Ascending aorta (tissue), 2 donors: ENCODE measurements at places on chromosomes 3 and 15.

DNA sequence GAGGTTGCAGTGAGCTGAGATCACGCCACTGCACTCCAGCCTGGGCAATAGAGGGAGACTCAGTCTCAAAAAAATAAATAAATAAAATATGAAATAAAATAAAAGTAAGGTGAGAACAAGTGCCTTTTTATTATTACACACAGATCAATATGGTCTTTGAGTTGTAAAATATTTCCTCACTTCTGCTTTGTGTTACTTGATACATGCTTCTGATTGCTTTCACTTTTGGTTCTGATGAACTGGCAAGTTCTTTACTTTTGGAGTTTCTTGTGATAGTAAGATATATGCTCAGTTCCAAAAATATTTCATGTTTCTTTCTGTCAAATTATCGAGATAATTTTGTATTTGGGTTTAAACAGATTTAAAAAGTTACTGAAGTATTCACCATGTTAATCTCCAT, 16.6 kb upstream of the GYG1 start:
- H3K36me3 ChIP-seq = no peaks in the 10 kb centered on the region
- H3K4me3 ChIP-seq = peak overlapping the region; percentile 43
- peaks cover 35% of the 10 kb centered on the region for H3K4me1 ChIP-seq
- H3K27me3 ChIP-seq = no peaks in the 10 kb centered on the region
- DNase-seq = no peak
- H3K27ac ChIP-seq = peak overlapping the region; percentile 82

DNA sequence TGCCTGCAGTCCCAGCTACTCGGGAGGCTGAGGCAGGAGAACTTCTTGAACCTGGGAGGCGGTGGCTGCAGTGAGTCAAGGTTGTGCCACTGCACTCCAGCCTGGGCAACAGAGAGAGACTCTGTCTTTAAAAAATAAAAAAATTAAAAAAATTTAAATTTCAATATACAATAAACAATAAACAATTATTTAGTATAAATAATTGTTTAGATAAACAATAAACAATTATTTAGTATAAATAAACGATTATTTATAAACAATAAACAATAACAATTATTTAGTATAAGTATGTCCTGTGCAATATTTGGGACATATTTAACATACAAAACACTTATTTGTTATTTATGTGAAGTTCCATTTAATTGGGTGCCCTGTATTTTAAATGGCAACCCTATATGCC, 119.6 kb downstream of the XXYLT1 start:
- no peak overlapping the region for H3K4me3 ChIP-seq
- H3K4me1 ChIP-seq = peaks cover 16% of the 10 kb centered on the region
- H3K36me3 ChIP-seq = no peaks in the 10 kb centered on the region
- no peaks in the 10 kb centered on the region for H3K27me3 ChIP-seq
- peak overlapping the region; percentile 60 for H3K27ac ChIP-seq

DNA sequence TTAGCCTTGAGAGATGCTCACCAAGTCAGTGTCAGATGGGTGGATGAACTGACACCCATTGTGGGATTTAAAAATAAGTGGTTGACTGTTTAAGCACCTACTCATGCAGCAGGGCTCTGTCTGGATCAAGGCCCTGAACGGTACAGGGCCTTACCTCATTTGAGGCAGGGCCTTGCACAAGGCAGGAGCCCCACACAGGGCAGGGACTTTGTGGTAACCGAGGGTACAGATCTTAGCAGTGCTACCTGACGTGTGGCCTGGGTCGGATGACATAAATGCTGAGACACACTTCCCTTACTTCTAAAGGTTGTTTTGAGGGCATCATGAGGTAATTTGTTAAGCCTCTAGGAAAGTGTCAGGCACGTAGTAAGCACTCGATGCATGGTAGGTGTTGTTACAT, 59.5 kb upstream of the PLXNA1 start:
- H3K4me1 ChIP-seq = peaks cover 4% of the 10 kb centered on the region
- H3K4me3 ChIP-seq = no peak overlapping the region
- H3K27me3 ChIP-seq = no peaks in the 10 kb centered on the region
- H3K27ac ChIP-seq = no peak overlapping the region
- H3K36me3 ChIP-seq = no peaks in the 10 kb centered on the region

DNA sequence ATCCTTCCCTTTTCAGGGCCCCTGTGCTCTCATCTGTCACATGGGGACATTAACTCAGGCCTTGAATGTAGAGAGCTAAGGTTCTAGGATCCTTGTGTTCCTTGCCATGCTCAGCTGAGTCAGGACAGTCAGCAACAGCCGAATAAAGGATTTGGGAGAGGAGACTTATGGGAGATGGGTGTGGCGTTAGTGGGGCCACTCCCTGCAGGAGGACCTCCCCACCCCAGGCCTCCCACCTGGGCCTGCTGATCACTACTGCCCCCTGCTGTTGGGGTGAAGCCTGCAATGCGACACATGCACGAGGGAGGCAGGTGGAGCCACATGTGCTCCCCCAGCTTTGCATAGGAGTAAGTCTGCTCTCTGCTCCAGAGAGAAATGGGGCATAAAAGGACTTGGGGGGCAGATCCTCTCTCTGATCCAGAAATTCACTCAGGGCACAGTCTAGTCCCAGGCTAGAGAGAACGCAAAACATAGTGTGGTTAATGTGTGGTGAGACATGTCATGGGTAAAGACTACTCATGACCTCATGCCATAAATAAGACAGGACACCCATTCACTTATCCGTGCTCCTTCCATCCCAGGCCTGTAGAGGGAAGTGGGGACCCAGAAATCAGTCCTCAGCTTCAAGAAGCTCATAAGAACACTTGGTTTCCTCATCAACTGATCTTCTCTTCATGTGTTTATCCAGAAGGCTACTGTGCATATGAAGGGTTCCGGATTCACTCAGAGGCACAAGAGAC, 19.4 kb downstream of the RBP1 start:
- no peak overlapping the region for H3K27ac ChIP-seq
- H3K27me3 ChIP-seq = no peaks in the 10 kb centered on the region
- no peak for DNase-seq

- DNase-seq = no peak
- H3K27me3 ChIP-seq = no peaks in the 10 kb centered on the region
- H3K4me1 ChIP-seq = no peaks in the 10 kb centered on the region
- no peaks in the 10 kb centered on the region for H3K36me3 ChIP-seq
- no peak overlapping the region for H3K4me3 ChIP-seq
These were observed 307.0 kb upstream of the THBS1 start for GRCh38 chr15:39273717-39274411.

GRCh38 chr15:43508991-43509659, 8.3 kb upstream of the MAP1A start:
- no peak for DNase-seq
- H3K4me1 ChIP-seq = peaks cover 14% of the 10 kb centered on the region
- H3K27ac ChIP-seq = no peak overlapping the region
- no peak overlapping the region for H3K4me3 ChIP-seq
- H3K36me3 ChIP-seq = no peaks in the 10 kb centered on the region
- H3K27me3 ChIP-seq = no peaks in the 10 kb centered on the region

- no peak overlapping the region for H3K27ac ChIP-seq
- no peaks in the 10 kb centered on the region for H3K36me3 ChIP-seq
- no peak overlapping the region for H3K4me3 ChIP-seq
- DNase-seq = no peak
These were observed 229.7 kb downstream of the NAALADL2 start for GRCh38 chr3:175088766-175089380.

GRCh38 chr3:14725564-14726440, 50.9 kb downstream of the C3orf20 start:
- H3K27ac ChIP-seq = peak overlapping the region; percentile 19
- no peaks in the 10 kb centered on the region for H3K27me3 ChIP-seq
- no peak overlapping the region for H3K4me3 ChIP-seq
- no peak for DNase-seq
- no peaks in the 10 kb centered on the region for H3K4me1 ChIP-seq

- H3K27ac ChIP-seq = no peak overlapping the region
- H3K27me3 ChIP-seq = no peaks in the 10 kb centered on the region
- DNase-seq = no peak
- no peak overlapping the region for H3K4me3 ChIP-seq
These were observed 32.9 kb downstream of the VGLL4 start for GRCh38 chr3:11610700-11611275.

DNA sequence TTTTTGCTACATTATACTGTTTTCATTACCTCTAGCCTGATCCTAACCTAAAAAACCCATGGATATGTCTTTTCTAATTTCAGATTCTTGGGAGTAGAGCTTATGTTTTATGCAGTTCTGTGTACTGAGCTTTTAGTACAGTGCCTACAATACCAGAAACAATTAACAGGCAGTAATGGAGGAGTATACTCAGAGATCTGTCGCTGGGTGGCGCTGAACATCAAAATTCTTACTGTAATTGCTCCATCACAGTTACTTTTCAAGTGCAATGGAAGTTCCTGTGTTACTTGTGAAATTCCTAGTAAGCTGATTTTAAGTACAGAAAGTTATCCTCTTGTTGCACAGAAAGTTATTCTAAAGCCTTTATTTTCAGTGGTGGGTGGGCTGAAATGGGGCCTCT, 66.9 kb downstream of the RNF13 start:
- no peak overlapping the region for H3K27ac ChIP-seq
- H3K4me1 ChIP-seq = peaks cover 3% of the 10 kb centered on the region
- no peaks in the 10 kb centered on the region for H3K27me3 ChIP-seq
- no peak overlapping the region for H3K4me3 ChIP-seq

- H3K4me3 ChIP-seq = no peak overlapping the region
- H3K27me3 ChIP-seq = no peaks in the 10 kb centered on the region
- DNase-seq = no peak
These were observed 47.5 kb downstream of the HMCES start for GRCh38 chr3:129326138-129326537.

GRCh38 chr3:169304716-169305115, 358.8 kb downstream of the MECOM start:
- H3K4me1 ChIP-seq = no peaks in the 10 kb centered on the region
- no peaks in the 10 kb centered on the region for H3K36me3 ChIP-seq
- no peak overlapping the region for H3K27ac ChIP-seq
- no peak overlapping the region for H3K4me3 ChIP-seq

GRCh38 chr3:7393944-7394605, 533.2 kb downstream of the GRM7 start:
- no peaks in the 10 kb centered on the region for H3K27me3 ChIP-seq
- H3K27ac ChIP-seq = no peak overlapping the region
- H3K36me3 ChIP-seq = no peaks in the 10 kb centered on the region
- no peak for DNase-seq
- no peaks in the 10 kb centered on the region for H3K4me1 ChIP-seq

- no peaks in the 10 kb centered on the region for H3K27me3 ChIP-seq
- DNase-seq = no peak
- H3K27ac ChIP-seq = no peak overlapping the region
- no peaks in the 10 kb centered on the region for H3K36me3 ChIP-seq
- H3K4me1 ChIP-seq = no peaks in the 10 kb centered on the region
These were observed 8.5 kb upstream of the KLHL6 start for GRCh38 chr3:183564046-183564445.

DNA sequence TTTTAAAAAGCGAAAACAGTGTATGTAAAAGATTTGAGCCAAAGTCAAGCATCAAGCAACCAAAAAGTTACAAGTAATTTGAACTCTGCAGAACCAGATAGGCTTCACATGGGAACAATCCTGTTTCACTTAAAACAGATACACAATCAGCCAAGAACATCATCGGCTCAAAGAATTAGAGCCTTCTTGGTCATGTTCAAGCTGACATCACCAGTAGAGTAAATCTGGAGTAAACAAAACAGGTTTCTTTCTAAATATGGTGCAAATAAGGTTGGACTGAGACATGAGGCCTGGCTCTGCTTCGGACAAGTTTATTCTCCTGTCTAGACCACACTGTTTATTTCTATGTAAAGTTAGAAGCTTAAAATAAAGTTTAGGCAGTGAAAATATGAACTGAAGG, 116.0 kb downstream of the GMNC start:
- no peak for DNase-seq
- H3K27me3 ChIP-seq = no peaks in the 10 kb centered on the region
- no peaks in the 10 kb centered on the region for H3K4me1 ChIP-seq
- H3K4me3 ChIP-seq = no peak overlapping the region
- H3K27ac ChIP-seq = no peak overlapping the region
- no peaks in the 10 kb centered on the region for H3K36me3 ChIP-seq

DNA sequence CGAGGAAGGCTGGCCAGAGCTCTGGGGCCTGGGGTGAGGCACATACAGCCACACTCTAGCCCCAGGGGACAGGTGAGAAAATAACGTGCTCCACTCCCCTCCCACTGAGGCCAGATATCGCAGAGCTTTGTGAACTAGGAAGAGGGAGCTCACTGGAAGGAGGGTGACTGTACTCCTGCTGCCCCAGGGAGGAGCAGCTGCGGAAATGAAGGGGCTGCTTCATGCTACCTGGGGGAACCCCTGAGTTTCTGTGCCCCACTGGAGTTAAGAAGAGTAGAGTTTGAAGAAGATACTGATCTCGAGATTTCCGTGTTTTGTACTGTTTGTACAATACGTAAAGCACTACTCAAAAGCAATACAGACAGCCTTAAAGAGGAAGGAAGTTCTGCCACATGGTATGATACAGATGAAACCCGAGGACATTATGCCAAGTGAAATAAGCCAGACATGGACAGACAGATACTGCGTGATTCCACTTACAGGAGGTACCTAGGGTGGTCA, 44.6 kb downstream of the CMTM6 start:
- no peak overlapping the region for H3K4me3 ChIP-seq
- H3K27me3 ChIP-seq = no peaks in the 10 kb centered on the region
- no peaks in the 10 kb centered on the region for H3K36me3 ChIP-seq

DNA sequence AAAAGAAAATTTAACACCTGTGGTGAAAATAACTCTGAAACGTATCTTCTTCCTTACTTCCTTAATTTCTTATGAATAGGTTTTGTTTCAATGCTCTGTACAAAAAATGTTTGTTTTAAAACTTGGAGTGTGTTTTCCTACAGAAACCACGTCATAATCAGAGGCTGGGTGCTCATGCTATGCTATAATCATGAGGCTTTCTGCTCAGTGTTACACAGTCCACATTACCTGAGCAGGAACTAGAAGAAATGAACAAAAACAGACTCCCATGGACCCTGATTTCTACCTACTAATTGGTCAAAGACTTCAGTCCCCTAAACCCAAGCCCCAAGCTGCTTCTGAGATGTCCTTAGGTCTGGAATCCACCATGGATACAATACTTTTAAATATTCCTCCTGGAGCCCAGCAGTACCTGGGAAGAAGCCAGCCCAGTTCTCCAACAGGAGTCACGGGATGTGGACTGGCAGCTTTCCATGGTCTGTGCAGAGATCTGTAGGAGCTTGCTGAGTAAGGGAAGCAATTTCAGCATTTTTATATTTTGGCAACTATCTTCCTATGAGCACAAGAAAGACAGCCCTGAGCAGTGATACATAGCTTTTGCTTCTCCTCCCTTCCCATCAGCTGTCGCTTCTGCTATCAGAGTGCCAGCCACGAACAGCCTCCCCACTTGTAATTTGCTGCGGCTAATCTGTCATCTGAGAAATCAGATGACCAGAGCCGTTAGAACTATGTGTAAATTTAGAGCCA, 65.6 kb downstream of the WDR72 start:
- H3K4me3 ChIP-seq = no peak overlapping the region
- no peaks in the 10 kb centered on the region for H3K4me1 ChIP-seq
- H3K36me3 ChIP-seq = no peaks in the 10 kb centered on the region
- no peaks in the 10 kb centered on the region for H3K27me3 ChIP-seq
- H3K27ac ChIP-seq = no peak overlapping the region

- H3K27ac ChIP-seq = no peak overlapping the region
- H3K27me3 ChIP-seq = no peaks in the 10 kb centered on the region
- H3K4me1 ChIP-seq = peaks cover 11% of the 10 kb centered on the region
- H3K4me3 ChIP-seq = no peak overlapping the region
- H3K36me3 ChIP-seq = no peaks in the 10 kb centered on the region
- DNase-seq = no peak
These were observed 138.8 kb downstream of the RBPMS2 start for GRCh38 chr15:64636556-64636955.

GRCh38 chr3:143538577-143538981, 309.7 kb downstream of the SLC9A9 start:
- H3K4me1 ChIP-seq = no peaks in the 10 kb centered on the region
- H3K4me3 ChIP-seq = no peak overlapping the region
- peak overlapping the region; percentile 22 for H3K27ac ChIP-seq
- H3K27me3 ChIP-seq = no peaks in the 10 kb centered on the region
